ENCODE measurements at places on chromosomes 3 and 15.

- DNase-seq = no peak
These were observed 174.2 kb upstream of the STT3B start for GRCh38 chr3:31358473-31359070.

DNA sequence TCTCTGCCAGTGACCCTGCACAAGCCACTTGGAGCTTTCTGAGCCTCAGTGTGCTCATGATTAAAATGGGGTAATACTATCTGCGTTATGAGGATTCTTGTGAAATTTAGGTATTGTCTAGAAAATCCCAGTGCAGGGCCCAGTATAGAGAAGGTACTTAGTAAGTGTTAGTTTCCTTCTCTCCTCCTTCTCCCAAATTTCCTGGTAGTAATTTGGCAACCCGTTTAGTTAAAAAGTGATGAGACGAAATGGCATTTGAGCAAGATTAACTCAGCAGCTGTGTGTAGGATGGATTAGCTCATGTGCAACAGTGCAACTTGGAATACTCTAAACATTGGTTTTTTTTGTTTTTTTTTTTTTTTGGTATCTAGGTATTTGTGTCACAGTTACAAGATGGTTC lies 84.6 kb downstream of the SLCO3A1 start:
- no peak for DNase-seq

DNA sequence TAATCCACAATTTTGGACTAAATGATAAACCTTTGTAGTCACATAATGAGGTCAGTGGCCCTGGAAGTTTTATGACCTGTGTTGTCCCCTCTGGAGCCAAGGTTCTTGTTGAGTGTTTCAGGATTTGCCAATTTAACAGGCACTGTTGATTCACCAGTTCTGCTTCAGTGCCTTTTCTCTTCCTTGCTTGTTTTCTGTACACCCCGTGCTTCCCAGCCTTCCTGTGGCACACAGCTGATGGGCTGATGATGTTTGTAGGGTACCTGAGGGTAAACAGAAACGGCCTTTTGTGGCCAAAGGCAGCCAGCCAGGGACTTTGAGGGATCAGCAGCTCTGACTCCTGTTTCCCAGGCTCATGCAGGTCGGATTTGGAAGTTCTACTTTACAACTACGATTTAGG lies 13.3 kb downstream of the GYG1 start:
- DNase-seq = no peak

DNA sequence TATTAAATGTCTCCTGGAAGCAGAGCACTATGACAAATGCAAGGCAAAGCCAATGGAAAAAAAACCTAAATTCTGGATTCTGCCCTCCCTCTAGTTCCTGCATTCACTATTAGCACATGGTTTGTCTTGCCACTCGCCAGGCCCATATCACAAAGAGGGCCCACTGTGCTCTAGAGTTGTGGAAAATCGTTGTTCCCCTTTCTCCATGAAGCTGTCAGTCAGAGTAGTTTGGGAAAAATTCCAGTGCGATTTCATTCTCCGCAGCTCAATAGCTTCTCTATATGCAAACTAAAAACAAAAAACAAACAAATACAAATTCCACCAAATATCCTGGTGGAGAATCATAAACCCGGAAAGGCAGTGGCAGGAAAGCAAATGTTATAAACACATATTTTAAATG lies 77.3 kb downstream of the RORA start:
- no peak for DNase-seq

GRCh38 chr15:25087137-25087536 lies 132.3 kb downstream of the SNRPN start:
- DNase-seq = no peak

- no peak for DNase-seq
These were observed at the start of gene TTC23 for GRCh38 chr15:99249270-99249841. TTC23 (minus strand) TSS chr15:99249581; CDS start chr15:99228712, 20,869 bp downstream.

GRCh38 chr3:55468251-55468650 lies 18.9 kb downstream of the WNT5A start:
- DNase-seq = no peak

DNA sequence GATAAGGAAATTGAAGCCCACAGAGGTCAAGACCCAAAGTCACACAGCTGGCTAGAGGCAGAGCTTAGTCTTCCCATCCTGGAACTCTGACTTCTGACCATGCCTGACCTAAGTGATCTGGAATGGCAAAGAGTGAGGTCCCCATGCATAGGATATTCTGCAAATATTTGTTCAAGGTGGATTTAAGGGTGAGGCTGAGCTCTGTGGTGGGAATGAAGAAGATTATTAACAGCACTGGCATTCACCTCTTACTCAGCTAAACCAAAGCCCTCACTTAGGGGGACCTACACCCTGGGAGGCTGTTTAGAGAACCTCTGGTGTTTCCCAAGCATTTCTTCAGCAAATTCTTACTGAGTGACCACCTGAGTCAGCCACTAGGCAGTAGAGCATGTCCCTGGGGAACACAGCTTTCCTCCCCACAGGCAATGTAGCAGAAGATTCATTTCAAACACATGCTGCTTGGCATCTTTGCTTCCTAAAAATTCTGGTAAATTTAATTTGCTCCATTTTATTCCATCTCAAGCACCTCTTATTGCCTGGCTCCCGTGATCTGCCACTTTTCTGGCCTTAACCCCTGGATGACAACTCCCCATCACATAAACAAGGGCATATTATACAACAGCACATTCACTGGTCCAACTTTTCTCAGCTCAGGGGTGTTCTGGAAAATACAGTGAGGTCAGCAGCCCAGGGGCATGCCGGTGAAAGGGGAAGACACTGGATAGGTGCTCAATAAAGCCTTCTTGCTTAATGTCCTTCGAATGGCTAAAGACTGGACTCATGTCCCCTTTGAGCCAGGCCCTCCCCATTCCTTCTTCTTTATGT lies 176.0 kb downstream of the ABHD5 start:
- DNase-seq = no peak

- no peak for DNase-seq
These were observed 51.6 kb upstream of the ARL6 start for GRCh38 chr3:97712919-97713318.

DNA sequence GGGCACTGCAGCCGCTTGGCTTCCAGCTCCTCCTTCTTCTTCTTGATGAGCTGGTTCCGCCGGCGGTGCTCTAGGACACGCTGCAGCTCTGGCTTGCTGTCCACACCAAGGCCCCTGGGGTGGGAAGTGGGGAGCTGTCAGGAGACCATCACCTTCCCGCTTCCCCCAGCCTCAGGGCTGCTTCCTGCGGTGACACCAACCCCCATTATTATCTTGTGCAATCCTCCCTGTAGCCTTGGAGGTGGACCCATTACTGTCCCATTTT lies 10.0 kb downstream of the FAM107A start:
- DNase-seq = no peak

- DNase-seq = no peak
These were observed 327.5 kb downstream of the RORA start for GRCh38 chr15:60901647-60902046.

- DNase-seq = peak; percentile 26
These were observed 57.6 kb upstream of the SLC6A11 start for GRCh38 chr3:10758304-10759037.

Data from activated CD4-positive, alpha-beta T cell treated with anti-CD3 and anti-CD28 coated beads, Interleukin-2, amount 50 U/mL, for 24 hours (primary cell).